GM04503 (cell line): ENCODE measurements at places on chromosomes 7 and 10.

DNA sequence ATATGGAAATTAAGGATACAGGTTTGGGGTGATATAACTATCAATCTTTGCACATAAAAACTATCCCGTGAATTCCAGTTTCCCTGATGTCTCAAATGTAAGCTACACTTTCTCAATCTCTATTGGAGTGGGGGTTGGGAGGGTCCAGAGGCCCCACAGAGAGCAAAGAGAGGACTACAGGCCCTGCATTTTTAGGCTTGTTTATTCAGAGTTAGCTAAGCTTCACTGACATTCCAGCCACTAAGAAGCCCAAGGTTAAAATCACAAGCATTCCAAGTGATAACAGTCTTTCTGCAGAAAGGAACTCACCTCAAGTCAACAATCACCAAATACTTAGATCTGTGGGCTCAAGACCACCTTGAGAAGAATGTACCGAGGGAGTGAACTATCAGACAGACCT, 31.6 kb upstream of the LAMB1 start:
- DNase-seq, result no peak

DNA sequence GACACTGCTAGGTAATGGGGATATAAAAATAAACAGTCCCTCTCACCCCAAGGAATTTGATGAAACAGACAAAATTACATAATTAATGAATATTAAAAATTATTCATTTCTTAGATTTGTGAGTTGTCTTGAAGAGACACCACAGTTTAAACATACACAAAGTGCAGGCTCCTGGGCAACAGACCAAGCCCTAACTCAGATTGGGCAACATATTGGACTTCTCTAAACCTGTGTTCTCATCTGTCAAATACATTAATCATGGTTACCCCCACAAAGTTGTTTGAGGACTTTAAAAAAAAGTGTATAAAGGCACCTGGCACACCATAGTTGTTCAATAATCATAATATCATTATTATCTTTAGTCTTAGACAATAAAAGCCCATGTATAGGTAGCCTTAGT, 62.5 kb upstream of the CAPZA2 start:
- DNase-seq, result no peak

DNA sequence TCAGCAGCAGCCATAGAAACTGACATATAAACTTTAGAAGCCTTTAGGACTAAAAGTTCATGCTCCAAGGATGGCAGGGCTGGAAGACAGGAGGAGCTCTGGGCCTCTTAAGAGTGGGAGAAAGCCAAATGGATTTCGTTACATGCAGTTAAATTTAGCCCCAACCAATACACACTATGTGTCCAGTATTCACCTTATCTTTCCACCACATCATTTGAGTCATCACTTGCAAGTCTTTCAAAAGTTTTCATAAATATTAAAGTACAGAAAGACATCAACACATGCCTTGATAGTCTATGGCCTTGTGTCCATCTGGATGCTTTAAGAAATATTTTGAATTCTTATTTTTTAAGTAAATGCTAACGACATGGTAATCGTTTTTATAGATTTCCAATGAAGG, 392.4 kb upstream of the LRRN3 start:
- no peak for DNase-seq

DNA sequence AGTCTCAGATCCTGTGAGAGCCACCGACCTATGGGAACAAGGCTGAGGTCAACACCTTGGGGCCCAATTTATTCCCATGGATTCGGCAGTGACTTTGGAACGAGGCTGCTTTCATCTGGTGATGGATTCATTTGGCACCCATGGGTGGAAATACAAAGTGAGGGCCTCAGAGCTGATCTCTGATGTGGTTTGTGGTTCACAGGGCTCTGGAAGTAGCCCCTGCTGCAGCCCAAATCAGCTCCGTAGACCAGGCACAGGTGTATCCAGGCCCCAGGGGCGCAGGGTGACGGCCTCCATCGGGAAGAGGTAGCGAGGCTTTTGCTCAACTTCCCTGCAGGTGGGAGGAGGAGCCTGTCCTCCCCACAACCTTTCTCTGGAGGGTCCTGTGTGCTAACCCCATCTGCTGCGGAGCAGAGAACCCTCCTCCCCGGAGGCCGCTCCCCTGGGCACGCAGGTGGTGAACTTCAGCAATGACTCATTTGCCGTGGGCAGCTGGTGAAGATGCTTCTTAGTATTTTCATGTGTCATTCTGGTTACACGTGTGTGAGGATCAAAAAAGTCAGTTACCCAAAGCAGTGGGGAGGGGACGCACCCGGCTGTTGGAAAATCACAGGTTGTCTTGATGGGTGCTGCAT, 7.5 kb upstream of the JAKMIP3 start:
- DNase-seq, result no peak

DNA sequence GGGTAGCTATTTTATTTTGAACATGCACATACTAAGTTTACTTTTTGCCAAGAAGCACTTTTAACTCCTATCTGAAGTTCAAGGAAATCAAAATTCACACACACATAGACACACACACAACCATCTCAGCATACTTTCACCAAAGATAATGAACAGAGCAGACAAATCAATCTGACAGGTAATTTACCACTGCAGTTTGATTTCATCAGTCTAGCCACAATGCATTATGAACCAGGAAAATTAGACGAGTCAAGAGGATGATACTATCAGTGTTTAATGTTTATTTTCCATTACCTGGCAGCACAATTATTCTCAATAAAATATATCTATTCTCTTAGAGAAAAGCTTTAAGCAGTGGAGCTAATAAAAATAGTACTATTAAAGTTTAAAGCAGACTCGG, 147.9 kb downstream of the ARHGAP12 start:
- DNase-seq, result no peak

GRCh38 chr7:83105948-83106347, 56.7 kb downstream of the PCLO start:
- no peak for DNase-seq

- no peak for DNase-seq
Observed at GRCh38 chr10:101321073-101321472, 32.9 kb upstream of the BTRC start.

DNA sequence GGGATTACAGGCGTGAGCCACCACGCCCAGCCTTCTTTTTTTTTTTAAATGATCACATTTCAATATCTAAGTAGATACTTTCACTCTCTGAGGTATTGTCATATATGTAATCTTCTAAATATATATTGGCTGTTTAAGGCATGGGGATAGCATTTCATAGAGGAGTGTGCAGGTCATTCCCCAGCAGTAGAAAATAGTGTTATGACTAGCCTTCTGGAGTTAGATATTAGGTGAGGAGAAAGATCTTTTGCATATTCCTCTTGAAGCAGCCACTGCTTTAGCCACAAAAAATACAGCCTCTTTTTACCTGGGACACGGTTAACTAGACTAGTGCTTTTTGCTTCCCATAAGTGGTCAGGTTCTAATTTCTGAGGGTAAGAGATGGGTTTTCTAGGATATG, 28.9 kb downstream of the ADD3 start:
- DNase-seq, result no peak
